NCI-H1930 (cell line): ENCODE measurements at places on chromosomes 3 and 15.

GRCh38 chr15:57134071-57134605, 215.7 kb downstream of the TCF12 start:
- DNase-seq = no peak

- DNase-seq = no peak
These were observed 51.0 kb downstream of the VGLL4 start for GRCh38 chr3:11592445-11593298.

DNA sequence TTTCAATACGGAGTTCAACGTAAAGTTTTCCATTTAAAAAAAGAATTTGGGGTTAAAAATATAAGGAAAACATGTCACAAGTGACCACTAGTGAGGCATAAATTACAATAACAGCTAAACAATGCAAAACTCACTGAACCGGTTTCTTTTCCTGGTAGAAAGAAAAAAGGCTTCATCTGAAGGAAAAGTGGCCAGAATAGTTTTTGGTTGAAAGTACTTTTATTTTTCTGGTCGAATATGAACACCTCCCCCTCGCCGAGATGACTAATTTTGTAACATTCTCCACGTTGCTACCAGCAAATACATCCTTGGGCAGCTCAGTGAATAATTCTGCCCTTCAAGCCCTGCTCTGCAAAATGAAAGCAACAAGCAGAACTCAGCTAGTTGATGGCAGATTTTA, 3.9 kb upstream of the SRGAP3 start:
- DNase-seq = no peak

DNA sequence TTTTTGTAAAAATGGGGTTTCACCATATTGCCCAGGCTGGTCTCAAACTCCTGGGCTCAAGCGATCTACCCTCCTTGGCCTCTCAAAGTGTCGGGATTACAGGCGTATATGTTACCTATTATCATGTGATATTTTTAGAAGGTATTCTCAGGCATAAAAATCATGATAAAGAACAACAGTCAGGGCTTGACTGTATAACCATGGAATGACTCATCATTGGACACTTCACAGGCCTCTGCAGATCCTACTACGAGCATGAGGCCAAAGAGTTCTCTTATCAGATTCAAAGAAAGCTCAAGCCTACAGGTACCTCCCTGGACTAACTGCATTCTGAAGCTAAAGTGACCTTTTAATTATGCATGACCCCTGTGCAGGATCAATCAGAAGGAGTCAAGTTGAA, 91.7 kb upstream of the PRICKLE2 start:
- no peak for DNase-seq

- DNase-seq = no peak
These were observed 26.4 kb upstream of the LAMP3 start for GRCh38 chr3:183188895-183189462.
